Articular chondrocyte of knee joint (primary cell): ENCODE measurements at places on chromosomes 3 and 15. TPM values are rescaled to one million over a fixed set of nuclear protein-coding genes. Genes with fewer than 3 reads are reported as not detected.

Gene CPLX3
- total RNA-seq = not detected in 2 replicates

Gene ZNF280D
- total RNA-seq = 83.9 and 84.5 TPM in 2 replicates

Gene SCN11A
- 0.11 and 0.13 TPM in 2 replicates for total RNA-seq

Gene RTP1
- total RNA-seq = not detected in 2 replicates

Gene HYAL2
- 25.9 and 27.8 TPM in 2 replicates for total RNA-seq

Gene GRAMD2A
- total RNA-seq = 0.54 and 1.0 TPM in 2 replicates

Gene SPRED1
- 36.3 and 45.1 TPM in 2 replicates for total RNA-seq

Gene LXN
- 71.9 and 248 TPM in 2 replicates for total RNA-seq

Gene MGLL
- 21.6 and 24.0 TPM in 2 replicates for total RNA-seq

Gene KNSTRN
- total RNA-seq = 32.6 and 32.7 TPM in 2 replicates

Gene GOLGA6D
- total RNA-seq = not detected in 2 replicates
